ENCODE measurements at places on chromosomes 2 and 18.

DNA sequence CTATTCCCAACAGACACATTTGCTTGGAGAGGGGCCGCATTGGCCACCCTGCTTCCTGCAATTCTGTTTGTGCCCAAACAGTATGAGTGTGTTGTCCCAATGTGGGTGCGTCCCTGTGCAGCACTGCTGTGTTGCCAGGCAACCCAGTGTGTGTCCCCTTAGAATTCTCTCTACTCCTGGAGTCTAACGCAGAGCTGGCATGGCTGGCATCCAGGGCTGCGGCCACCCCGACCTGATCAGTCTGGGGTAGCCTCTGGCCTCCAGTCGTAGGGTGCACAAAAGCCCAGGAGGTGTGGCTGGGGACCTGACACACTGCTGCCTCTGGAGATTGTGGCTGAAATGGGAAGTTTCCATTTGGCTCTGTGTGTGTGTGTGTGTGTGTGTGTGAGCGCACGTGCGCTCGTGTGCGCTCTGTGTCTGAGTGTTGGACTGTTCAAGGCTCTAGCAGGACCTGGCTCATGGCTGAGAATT is 48.0 kb downstream of the TEX44 start:
- DNase-seq = no peak

- no peak for DNase-seq
Observed at GRCh38 chr2:11092701-11093335, 62.4 kb upstream of the SLC66A3 start.

- DNase-seq = no peak
Observed at GRCh38 chr2:150599889-150600288, 112.4 kb upstream of the RND3 start.

DNA sequence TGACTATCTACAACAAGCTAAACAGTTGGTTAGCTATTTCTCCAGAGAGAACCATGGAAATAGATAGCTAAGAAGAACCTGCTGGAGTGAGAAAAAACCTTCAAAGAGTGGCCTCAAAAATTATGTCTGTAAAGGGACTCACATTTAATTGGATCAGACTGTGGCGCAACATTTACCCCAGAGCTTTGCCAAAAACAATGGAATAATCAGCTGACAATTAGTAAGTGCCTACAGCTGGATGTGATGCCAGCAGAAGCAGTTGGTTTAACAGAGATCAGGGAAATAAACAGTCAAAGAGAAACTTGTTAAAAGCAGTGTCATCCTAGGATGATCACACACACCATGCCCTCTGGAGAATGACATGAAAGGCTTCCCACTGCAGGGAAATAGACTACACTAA is 310.7 kb downstream of the CLIP4 start:
- DNase-seq = no peak

DNA sequence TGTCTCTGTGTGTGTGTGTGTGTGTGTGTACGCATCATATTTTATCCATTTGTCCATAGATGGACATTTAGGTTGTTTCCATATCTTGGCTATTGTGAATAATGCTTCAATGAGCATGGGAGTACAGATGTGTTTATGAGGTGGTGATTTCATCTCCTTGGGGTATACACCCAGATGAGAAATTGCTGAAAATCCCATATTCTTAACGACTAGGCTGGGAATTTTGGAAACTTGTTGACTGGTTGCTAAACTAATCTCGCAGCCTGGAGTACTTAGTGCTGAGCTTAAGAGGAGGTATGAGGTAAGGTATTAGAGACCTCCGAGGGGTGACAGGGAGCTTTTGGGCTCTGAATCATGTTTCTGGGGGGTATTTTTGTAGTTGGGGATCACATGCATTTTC is 66.0 kb upstream of the SPRED2 start:
- no peak for DNase-seq

DNA sequence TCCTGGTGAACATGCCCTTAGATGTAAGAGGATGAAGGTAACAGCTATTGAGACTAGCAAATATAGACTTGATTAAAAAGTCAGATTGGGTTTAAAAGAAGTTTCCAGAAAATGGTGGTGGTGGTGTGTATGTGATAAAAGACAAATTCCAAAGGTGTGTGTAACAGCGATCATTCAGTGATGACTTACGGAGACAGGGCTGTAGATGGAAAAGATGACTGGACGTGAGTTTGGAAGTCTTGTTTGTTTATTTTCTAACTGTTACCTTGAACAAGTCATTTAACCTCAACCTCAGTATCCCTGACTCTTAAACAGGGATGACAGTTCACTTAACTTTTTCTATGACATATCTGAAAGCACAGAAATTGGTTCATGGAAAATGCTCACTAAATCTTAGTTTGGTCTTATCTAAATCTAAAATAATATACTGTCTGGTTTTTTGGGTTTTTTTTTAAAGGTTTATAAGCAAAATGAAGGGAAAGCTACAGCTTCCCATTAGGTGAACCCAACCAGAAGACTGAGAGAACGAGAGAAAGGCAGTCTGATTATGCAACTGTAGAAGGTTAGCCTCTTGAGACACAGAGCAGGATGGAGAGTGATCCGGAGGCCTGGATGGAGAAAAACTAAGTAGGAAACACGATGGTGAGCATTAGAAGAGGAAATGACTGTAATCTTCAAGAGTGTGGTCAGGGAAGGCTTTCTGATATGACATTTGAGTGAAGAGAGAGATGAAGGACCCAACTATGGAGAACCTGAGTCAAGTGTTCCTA is 71.9 kb downstream of the TCF4 start:
- no peak for DNase-seq

DNA sequence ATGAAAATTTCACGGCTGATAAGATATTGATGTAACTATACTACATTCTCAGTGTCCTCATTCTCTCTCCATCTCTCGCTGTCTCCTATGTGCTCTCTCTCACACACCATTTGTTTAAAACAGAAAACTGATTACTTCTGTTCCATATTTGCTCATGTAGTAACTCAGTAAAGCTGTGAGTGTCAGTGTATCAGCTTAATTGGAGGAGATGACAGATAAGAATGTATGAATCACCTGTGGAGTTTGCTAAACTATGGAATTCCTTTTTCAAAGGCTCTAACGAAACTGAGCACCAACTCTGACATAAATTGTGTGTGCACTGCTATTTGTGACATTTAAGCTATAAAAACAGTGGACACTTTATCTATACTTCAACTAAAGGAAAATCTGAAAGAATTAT is 1080.0 kb downstream of the DSC3 start:
- no peak for DNase-seq

- no peak for DNase-seq
Observed at GRCh38 chr2:6072276-6072675, 380.1 kb downstream of the SOX11 start.

DNA sequence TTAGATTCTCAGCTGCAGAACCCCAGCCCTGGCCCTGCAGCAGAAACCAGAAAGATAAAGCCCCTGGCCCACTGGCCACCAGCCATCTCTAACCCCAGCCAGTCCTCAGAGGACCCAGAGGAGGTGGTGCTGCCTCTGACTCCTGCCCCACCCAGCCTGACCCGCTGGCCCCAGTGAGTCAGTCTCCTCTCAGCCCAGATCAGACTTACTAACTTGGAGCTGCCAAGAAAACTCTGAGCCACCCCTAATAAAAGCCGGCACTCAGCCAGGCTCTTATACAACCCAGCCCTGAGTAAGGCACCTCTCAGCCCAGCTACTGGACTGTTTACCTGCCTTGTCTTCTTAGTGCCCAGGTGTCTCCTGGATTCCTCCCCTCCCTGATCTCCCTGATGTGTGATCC is 2.0 kb downstream of the SLC14A2 start:
- no peak for DNase-seq

Measured in activated naive CD8-positive, alpha-beta T cell treated with anti-CD3 and anti-CD28 coated beads, Interleukin-2, amount 50 U/mL, for 16 hours (primary cell).